ENCODE measurements at places on chromosomes 7 and 10.

- no peak for DNase-seq
These were observed 6.9 kb downstream of the PFKP start for GRCh38 chr10:3074145-3074665.

GRCh38 chr7:50687096-50687495, 95.6 kb downstream of the GRB10 start:
- DNase-seq: no peak

- no peak for DNase-seq
These were observed 47.4 kb downstream of the ATOH7 start for GRCh38 chr10:68184546-68184945.

DNA sequence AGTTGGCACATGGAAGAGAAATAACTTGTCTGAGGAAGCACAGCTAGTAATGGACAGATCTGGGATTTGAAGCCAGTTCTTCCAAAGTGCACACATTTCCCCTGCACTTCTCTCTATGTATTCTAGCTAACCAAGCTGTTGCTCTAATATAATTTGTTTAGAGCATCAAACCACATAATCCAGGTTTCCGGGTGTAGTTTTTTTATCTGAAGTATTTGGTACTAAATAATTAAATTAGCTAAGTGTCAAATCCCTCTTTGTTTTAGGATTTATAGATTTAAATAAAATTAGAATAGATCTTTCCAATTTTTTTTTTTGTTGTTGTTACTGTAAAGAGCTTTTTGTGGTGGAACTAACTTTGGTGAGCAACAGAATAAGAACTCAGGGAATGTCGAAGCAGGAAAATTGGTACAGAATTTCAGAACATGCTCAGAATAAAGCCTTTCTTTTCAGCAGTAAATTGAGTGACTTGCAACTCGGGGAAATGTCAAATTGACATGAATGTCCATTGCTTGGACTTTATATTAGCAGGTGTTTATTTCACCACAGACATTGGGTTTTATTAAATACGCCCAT, 33.7 kb downstream of the CAMK1D start:
- no peak for DNase-seq

GRCh38 chr7:142349670-142350405, 92.0 kb upstream of the PRSS58 start:
- DNase-seq: no peak

DNA sequence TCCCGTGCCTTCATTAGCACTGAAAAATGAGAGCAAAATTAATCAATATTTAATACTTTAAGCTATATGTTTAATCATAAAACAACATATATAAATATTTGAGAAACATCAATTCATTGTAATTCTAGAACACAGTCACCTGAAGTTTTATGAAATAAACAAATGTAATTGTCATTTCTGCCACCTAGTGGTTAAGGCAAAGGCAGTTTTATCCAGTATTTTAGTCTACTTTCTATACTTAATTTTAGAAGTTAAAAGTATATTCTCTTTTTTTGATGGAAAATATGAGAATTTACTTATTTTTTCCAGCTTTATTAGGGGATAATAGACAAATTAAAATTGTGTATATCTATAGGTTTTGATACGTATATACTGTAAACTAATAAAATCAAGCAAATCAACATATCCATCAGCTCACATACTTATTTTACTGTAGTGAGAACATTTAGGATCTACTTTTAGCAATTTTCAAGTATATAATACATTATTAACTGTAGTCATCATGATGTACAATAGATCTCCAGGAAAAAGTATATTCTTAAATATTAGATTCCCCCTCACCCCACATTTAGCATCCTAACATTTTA, 16.9 kb downstream of the PCGF6 start:
- peak; percentile 9 for DNase-seq

- no peak for DNase-seq
These were observed 8.4 kb upstream of the HYCC1 start for GRCh38 chr7:23022258-23022769.

- no peak for DNase-seq
These were observed 10.7 kb upstream of the SPAG6 start for GRCh38 chr10:22334414-22335172.

DNA sequence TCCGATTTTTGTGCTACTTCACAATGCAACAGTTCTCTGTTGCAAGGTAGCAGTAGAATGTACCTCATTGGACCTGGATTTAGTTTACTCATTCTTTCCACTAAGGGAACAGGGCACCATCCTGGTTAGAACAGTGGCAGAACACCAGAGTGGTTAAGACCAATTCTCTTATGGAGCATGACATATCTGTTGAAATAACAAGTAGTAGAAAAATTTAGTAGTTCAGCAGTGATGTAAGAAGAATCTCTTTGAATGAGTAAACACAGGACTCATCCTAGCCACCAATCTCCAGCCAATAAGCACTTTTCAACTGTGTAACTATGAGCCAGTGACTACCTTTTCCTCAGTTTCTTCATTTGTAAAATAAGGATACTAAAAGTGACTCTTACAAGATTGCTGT, 2.4 kb downstream of the ANKRD22 start:
- DNase-seq: no peak

- no peak for DNase-seq
These were observed 160.2 kb downstream of the PKD1L1 start for GRCh38 chr7:47788083-47788482.

- DNase-seq: no peak
These were observed 65.7 kb upstream of the SDK1 start for GRCh38 chr7:3235322-3235721.

GRCh38 chr10:32299354-32299980, 47.5 kb downstream of the EPC1 start:
- DNase-seq: no peak

- no peak for DNase-seq
These were observed 8.0 kb upstream of the CELF2 start for GRCh38 chr10:11009471-11010308.

- DNase-seq: no peak
These were observed at the start of gene SEMA3A for GRCh38 chr7:84194484-84195271. TSS of gene SEMA3A (minus strand) at chr7:84194789. CDS start at chr7:84194586, 203 bp downstream.

GRCh38 chr10:79133416-79133815, 64.7 kb downstream of the ZMIZ1 start:
- no peak for DNase-seq

GRCh38 chr7:70506434-70506833, 625.5 kb upstream of the GALNT17 start:
- peak; percentile 8 for DNase-seq

DNA sequence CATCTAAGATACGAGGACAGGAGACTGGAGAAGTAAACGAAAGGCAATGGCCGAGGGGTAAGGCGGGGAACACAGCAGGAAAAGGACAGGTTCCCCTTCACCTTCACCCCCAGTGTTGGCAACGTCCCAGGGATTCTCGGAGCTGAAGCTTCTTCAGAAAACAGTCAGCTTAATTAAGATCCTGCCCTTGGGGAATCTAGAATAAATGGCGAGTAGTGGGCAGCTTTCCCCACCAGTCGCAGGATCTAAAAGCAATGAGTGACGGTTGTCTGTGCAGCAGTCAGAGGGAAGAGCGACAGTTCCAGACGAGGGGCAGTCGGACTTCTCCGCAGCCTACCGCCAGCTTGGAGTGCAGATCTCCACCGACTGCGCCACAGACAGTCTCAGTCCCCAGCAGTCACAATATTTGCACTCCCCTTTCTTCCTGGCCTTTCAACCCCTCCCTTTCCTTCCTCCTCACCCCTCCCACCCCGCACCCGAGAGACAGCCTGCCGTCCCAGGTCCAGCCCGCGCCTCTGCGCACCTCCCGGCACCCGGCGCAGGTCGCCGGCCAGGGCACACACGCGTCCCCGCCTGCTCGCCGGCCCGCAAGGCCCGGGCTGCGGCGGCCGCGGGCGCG, 10.9 kb upstream of the SP8 start:
- peak; percentile 21 for DNase-seq

- no peak for DNase-seq
These were observed 36.1 kb downstream of the AGK start for GRCh38 chr7:141587304-141587703.

DNA sequence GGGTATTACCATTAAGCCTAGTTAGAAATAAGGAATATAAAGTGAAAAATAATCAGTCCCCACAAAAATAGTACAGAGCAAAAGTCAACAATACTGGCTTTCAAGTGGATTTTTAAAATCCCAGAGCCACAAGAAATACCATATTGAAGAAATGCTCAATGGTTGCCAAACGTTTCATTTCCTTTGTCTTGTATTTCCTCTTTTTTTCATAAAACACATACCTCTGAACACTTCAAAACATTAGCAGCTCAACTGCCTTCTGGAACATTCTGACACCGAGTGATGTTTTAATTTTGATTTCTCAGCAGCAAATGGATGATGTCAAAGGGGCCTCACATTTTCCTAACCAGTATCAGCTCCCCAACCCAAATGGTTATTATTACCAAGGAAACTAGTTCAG, 10.5 kb downstream of the NOD1 start:
- no peak for DNase-seq

DNA sequence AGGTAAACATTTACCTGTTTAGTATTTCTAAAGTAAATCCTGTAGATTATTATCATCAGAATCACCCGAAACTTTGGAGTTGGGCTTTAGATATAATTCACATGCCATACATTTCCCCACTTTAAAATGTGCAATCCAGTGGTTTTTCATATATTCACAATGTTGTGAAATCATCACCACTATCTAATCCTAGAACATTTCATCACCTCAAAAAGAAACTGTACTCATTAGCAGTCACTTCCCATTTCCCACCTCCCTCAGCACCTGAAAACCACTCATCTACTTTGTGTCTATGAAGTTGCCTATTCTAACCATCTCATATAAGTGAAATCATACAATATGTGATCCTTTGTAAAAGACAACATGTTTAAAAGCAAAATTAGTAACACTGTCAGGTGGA, 182.6 kb downstream of the FZD1 start:
- DNase-seq: no peak

DNA sequence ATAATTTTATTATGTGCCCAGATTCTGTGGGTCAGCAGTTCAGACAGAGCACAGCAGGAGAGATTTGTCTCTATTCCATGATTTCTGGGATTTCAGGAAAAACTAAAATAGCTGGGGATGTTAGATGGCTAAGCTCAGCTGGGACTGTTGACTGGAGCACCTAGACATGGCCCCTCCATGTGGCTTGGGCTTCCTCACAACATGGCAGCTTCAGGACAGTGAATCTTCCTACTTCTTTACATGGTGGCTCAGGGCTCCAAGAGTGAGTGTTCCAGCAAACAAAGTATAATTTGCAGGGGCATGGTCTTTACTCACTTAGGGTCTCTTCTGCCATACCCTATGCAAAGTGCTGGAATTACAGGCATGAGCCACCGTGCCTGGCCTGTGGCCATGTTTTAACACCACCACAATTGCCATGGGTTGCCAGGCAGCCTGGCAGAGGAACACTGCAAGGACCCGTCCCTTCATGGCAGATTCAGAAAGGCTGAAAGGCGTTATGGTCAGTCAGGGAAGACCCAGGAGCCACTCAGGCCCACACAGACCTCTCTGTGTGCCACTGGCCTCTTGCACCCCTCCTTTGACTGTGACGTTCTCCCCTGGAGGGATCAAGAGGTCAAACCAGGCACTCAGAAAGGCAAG, 50.8 kb upstream of the ZMIZ1 start:
- no peak for DNase-seq

DNA sequence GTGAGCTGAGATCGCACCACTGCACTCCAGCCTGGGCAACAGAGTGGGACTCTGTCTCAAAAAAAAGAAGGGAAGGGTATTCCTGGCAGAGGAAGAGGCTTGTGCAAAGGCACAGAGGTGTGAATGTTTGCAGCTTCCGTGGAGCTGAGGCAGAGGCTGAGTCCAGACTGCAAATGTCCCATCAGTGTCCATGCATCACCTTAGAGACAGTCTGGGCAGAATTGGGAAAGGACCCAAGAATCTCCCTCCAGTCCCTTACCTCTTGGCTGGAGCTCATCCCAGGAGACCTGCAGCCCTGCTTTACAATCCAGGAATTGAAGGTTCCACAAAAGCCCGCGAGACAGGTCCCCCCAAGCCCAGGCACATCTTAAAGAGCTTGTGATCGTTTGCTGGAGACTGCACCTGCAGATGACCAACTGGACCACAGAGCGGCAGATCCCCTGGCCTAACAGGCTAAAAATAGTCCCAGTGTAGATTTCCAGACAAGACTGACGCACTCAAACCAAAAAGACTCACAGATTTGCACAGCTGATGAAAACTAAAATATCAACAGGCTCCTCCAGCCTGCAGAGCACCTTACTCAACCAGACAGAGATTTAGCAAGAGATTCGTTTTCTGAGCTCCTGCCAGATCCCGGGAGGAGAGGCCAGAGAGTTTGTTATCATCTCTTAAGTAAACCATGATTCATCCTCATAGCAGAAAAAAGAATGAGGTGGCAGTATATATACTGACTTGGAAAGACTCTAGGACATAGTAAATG, 22.9 kb upstream of the NANOS1 start:
- DNase-seq: no peak

DNA sequence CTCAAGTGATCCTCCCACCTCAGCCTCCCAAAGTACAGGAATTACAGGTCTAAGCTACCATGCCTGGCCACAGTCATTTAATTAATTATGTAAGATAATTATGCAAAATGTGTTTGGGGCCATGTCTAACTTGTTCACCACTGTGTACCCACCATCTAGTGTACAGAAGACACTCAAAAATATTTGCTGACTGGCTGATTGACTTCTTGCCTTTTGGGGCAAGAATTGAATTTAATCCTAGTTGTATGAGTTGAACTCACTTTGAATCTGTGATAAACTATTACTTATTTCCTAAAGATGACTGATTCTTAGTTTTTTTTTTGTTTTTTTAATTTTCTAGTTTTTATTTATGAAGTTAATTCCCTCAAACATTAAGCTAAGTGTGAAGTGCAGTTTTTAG, 15.8 kb upstream of the ZC3HAV1L start:
- DNase-seq: no peak

DNA sequence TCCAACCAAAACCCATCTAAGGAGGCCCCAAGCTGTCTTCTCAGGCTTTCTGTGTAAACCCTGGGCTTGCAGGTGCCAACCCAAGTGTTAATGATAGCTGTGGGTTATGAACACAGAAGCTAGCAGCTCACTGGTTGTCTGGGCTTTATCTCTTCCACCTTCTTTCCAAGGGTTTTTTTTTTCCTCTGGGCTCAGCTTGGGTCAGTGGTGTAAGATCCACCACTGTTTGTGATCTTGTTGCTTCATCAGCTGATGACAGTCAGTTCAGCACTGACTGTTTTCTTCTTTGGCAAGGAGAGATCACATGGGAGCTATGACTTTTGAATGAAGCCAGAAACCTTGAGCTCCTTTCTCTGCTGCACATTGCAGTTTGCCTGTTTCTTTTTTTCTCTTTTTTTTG, 4.6 kb downstream of the GTPBP4 start:
- no peak for DNase-seq

- DNase-seq: no peak
These were observed 443.7 kb upstream of the GRM3 start for GRCh38 chr7:86199881-86200614.

- no peak for DNase-seq
These were observed 101.3 kb downstream of the TCERG1L start for GRCh38 chr10:131210181-131210580.

GRCh38 chr7:125668321-125668993, 738.8 kb upstream of the POT1 start:
- no peak for DNase-seq

GRCh38 chr10:86663576-86664339, 4.6 kb upstream of the LDB3 start:
- no peak for DNase-seq

GRCh38 chr7:156156734-156157408, 344.6 kb upstream of the SHH start:
- no peak for DNase-seq

Data from NCI-H1436 (cell line).